CD4-positive, alpha-beta T cell treated with Interleukin-15 for 4 hours (primary cell): ENCODE measurements at places on chromosomes 5 and 9.

GRCh38 chr5:181242031-181242451 lies 1.7 kb downstream of the RACK1 start:
- DNase-seq, result no peak

GRCh38 chr5:106019261-106019660 lies 1651.5 kb downstream of the EFNA5 start:
- no peak for DNase-seq

DNA sequence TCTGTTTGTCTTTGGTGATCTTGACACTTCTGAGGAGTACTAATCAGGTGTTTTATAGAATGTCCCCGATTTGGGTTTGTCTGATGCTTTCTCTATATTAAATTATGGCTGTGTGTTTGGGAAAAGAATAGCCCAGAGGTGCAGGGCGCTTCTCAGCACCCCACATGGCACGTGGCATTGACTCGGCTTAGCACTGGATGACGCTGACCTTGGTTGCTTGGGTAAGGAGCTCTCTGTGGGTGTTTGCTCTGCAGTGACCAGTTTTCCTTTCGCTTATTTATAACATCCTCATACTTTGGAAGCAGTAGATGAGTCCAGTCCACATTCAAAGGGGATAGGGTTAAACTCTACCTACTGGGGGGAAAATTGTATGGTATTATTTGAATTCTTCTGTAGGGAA lies 12.5 kb upstream of the FAM120AOS start:
- DNase-seq, result no peak

- no peak for DNase-seq
Observed at GRCh38 chr5:125267636-125268248, 521.3 kb upstream of the ZNF608 start.

DNA sequence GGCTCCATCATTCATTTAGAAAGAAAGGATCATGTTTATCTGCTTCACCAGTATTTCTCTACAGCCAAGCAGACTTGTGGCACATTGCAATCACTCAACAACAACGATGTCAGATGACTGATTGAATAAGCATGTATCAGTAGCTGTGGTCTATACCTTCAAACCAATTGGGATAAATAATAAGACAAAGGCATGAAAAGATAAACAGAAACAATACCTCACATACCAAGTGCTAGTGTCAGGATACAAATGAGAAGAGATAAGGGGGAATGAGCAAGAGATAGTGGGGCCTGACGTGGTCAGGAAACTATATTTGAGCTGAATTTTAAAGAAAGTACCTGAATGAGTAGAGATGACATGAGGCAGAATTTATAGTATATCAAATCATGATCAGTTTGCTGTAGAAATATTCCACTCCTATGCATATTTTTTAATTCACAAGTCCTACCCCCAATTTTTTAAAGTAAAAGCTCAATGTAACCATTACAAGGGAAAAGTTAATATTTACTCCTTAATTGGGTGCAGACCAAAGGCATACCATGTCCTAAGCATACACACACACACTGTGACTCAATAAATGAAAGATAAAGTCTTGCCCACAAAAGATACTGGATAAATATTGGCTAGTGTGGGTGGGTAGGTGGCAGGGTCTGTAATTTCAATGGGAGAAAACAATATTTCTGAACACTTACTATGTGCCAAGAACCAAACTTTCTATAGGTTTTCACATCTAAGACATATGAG lies 284.5 kb downstream of the SPOCK1 start:
- no peak for DNase-seq

- DNase-seq, result no peak
Observed at GRCh38 chr9:89655056-89655989, 50.5 kb downstream of the GADD45G start.

DNA sequence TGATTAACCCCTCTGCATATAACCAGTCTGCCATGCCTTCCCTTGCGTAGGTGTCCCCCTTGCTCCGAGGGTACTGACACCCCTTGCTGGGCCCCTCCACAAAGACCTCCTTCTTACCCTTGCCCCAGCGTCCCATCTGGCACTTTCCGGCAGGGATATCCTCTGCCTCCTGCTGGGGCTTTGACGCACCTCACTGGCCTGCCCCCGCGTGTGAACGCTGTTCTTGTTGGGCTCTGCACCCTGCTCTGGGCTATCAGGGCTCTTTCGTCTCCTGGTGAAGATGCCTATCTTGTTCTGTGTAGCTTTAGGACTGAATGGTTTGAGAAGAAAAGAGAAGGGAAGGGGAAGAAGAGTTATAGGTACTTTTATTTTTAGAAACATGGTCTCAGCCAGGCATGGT lies 53.0 kb downstream of the SUB1 start:
- DNase-seq, result no peak

DNA sequence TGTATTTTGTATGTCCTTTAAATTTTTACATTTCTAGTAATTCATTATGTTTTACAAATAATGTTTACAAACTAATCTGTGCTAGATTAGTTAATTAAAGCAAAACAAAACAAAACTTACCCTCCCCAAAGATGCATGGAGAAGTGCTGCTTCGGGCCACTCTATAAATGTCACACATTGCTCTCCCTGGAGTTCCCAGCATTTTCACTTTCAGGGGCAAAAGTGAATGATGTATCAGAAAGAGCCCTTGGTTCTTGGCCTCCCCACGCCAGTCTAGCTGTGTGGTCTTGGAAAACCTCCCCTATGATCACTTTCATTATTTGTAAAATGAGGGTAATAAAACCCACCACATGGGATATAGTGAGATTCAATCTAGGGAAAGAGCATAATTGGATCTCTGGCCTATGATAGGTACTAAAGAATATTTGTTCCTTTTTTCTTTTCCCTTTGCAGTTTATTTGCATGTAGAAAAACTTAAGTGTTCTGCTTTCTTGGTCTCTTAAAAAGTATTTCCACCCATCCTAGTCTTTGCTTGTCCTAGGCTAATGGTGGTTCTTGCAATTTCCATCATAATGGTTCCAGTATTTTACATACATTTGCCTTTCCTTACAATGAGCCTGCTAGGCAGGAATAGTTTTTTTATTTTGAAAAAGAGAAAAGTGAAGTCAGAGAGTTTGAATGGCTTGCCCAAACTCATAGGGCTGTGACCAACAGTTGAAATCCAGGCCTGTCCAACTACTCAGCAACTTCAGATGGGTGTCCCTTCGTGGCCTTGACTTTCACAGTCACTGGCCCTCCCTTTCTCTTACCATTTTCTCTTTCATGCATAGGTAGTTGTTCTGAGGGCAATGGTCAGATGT lies 184.5 kb upstream of the KLF4 start:
- no peak for DNase-seq

GRCh38 chr5:107580889-107581820 lies 89.6 kb downstream of the EFNA5 start:
- no peak for DNase-seq

DNA sequence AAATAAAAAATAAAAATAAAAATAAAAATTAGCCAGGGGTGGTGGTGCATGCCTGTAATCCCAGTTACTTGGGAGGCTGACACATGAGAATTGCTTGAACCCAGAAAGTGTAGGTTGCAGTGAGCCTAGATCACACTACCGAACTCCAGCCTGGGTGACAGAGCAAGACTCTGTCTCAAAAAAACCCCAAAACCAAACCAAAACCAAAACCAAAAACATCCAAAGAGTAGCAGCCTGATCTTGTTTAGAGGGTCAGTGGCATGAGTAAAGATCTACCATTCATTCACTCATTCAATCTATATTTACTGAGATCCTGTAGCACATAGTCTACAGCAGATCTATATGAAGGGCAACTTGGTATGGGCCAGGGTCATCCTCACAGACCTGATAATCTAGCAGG lies 202.4 kb downstream of the MAPKAP1 start:
- no peak for DNase-seq

DNA sequence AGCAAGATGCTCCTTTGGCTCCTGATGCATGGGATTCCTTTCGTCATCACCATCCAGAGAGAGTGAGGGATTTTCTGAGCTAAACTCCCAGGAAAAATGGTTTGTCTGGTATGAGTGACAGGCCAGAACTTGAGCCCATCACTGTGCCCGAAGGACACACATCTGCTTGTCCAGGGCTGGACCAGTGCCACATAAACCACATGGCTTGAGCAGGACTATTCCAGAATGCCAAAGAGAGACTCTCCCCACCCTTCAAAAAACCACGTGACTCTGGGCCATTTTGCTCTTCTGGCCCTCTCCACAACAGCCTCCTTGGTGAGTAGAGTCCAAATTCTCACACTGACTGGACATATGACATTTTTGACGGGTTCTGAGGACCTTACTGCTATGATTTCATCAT lies 46.4 kb upstream of the SHC3 start:
- no peak for DNase-seq

DNA sequence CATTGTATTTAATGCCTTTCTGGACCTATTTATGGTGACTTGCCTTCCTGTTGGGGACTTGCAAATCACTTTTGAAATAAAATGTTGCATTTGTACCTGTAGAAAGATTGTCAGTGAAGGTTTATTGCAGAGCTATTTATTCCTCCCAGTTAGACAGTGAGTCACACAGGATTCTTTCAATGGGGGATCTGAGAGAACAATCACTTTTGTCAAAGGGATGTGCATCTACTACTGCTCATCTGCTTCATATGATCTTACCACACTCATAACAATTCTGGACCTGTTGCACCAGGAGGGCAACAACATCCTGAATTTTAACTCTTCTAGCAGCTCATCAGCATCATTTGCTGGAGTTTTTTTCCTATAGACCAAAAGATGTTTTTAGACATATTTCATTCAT lies 66.8 kb downstream of the FBXL7 start:
- no peak for DNase-seq

DNA sequence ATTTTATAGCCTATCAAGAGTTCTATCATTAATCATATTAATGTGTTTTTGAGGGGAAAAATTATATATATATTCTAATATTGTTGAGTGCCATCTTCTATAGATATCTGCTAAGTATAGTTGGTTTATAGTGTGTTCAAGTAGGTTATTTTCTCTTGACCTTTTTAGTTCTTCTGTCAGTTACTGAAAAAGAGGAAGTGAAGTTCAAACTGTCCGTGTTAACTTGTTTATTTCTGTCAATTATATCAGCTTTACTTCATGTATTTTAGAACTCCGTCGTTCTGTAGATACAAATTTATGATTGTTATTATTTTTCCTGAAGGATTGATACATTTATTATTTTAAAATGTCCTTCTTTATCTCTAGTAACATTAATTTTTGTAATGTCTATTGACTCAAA lies 1209.1 kb downstream of the CDH12 start:
- DNase-seq, result no peak

GRCh38 chr5:72108202-72109061 lies 1.2 kb downstream of the MAP1B start:
- DNase-seq, result no peak

DNA sequence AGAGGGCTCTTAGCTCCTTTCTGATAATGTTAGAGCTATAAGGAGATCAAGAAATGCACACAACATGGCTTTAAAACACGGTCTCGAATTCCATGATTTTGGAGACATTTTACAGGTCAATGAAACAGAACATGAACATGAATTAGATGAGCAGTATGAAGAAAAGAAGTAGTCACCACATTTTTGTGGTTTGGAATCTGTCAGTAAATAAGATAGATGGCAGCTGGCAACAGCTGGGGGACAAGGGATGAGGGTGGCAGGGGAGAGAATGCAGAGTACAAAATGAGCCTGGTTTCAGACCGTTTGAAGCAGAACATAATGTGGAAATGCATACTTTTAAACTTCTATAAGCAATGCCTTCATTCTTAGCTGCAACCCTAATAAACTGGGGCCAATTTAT lies 107.1 kb downstream of the OXCT1 start:
- no peak for DNase-seq

GRCh38 chr5:8418049-8418426 lies 549.1 kb downstream of the MTRR start:
- no peak for DNase-seq
